NCI-H2029 treated with DMSO at 0.1 percent for 48 hours (cell line): ENCODE measurements at places on chromosomes 4 and X.

GRCh38 chr4:112813790-112814189 lies 176.8 kb downstream of the LARP7 start:
- DNase-seq: no peak

DNA sequence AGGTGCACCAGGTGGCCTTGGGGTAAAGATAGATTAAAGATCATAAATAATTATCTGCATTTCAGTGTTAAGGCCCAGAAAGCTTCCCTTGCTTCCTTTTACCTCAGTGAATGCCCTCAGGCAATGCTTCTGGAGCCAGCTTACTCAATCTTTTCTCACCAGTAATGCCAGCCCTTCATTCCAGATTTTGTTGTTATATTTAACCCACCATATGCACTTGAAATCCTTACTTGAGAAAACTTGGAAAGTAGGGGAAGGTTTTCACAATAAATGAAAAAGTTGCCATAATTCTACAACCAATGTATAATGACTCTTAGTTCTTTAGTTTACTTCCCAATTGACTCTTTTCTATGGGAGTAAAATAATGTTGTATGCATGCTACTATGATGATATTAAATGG lies 17.1 kb upstream of the PBDC1 start:
- no peak for DNase-seq

- DNase-seq: no peak
Observed at GRCh38 chrX:17067534-17067933, 121.1 kb downstream of the REPS2 start.

GRCh38 chr4:152000518-152000917 lies 239.7 kb upstream of the GATB start:
- DNase-seq: no peak

DNA sequence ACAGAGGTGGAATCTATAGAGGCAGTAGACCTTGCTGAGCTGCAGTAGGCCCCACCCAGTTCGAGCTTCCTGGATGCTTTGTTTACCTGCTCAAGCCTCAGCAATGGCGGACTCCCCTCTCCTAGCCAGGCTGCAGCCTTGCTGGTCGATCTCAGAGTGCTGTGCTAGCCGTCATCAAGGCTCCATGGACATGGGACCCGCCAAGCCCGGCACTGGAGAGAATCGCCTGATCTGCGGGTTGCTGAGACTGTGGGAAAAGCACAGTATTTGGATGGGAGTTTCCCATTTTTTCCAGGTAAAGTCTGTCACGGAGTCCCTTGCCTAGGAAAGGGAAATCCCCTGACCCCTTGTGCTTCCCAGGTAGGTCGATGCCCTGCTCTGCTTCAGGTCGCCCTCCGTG lies 124.8 kb upstream of the KLF8 start:
- DNase-seq: no peak

DNA sequence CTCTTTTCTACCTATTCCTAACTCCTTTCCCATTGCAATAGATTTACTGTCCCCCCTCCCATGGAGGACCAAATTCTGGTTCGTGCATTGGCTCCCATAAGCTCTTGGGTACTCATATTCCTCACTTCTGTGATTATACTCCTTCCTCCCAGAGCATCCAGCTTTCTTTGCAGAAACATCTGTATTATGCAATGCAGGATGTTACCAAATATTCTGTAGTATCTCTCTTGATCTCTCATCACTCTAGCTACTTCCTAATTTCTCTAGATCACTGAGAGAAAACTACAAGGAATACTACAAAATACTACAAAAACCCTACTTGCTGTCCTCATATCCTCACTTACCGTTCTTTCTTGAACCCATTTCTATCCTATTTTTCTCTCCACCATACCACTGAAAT lies 395.9 kb upstream of the HS3ST1 start:
- DNase-seq: no peak
